ENCODE measurements at places on chromosomes 1 and 21.

- DNase-seq = no peak
These were observed 1.6 kb downstream of the GNPAT start for GRCh38 chr1:231242516-231243198.

DNA sequence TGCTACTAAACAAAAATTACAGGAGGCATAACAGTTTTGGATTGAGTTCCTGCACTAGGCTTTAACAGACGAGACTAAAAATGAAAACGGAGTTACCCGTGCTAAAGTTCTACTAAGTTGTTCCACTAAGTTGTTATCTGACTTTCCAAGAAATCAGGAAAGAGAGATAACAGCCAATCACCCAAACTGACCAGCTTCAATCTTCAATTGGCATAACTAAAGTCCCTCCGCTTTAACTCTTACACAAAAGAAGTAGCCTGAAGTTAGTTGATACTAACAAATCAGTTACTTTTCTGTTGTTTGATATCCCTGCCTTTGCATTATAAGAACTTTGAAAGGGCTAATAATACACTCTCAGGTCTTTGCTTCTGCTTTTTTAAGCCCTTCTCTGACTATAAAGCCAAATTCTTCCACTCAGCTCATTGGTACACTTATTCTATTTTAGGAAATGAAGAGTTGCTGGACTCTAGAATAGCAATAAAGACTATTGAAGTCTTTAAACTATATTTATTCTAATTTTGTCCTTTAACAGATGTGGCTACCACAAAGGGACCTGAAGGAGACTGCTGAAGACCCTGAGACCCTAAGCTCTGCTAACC lies 61.3 kb downstream of the TESK2 start:
- DNase-seq = no peak

GRCh38 chr1:68202239-68202832 lies 30.0 kb downstream of the WLS start:
- DNase-seq = no peak

DNA sequence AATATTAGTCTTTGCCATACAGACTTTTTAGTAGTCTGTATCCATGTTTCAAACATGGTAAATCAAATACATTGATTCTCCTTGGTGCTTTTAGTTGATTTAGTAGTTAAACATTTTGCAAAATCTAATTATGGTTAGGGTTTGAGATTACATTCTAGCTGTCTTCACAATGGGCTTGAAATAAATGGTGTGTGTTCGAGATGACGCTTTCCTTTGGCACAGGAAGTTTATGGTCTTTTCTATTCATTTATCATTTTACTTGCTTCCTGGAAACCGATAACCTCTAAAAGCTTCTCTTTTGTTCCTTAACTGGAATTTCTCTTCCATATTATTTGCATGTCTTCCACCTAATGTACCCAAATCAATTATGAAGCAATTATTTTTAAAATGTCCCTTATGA lies 38.4 kb downstream of the ZP4 start:
- no peak for DNase-seq

DNA sequence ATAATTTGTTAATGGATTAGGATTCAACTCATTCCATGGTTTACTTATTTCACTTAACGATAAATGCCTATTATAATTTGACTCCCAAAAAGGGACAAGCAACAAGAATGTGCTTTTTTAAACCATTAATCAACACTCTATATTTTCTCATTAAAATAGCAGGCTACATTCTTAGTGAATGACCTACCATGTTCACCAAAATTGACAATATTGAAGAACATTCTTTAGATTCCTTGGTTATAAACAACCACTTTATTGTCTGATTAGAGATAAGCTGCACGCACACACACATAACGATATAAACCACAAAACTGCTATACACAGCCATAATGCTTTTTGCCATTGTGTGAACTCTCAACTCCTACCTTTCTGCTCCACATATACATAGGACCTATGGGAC lies 75.4 kb upstream of the LRRC7 start:
- DNase-seq = no peak

GRCh38 chr1:152926091-152926490 lies 17.7 kb downstream of the IVL start:
- no peak for DNase-seq

GRCh38 chr1:115649964-115650363 lies 8.2 kb downstream of the VANGL1 start:
- no peak for DNase-seq

GRCh38 chr1:230465691-230466090 lies 39.6 kb upstream of the PGBD5 start:
- no peak for DNase-seq

GRCh38 chr1:230084408-230085177 lies 17.6 kb downstream of the GALNT2 start:
- DNase-seq = no peak

DNA sequence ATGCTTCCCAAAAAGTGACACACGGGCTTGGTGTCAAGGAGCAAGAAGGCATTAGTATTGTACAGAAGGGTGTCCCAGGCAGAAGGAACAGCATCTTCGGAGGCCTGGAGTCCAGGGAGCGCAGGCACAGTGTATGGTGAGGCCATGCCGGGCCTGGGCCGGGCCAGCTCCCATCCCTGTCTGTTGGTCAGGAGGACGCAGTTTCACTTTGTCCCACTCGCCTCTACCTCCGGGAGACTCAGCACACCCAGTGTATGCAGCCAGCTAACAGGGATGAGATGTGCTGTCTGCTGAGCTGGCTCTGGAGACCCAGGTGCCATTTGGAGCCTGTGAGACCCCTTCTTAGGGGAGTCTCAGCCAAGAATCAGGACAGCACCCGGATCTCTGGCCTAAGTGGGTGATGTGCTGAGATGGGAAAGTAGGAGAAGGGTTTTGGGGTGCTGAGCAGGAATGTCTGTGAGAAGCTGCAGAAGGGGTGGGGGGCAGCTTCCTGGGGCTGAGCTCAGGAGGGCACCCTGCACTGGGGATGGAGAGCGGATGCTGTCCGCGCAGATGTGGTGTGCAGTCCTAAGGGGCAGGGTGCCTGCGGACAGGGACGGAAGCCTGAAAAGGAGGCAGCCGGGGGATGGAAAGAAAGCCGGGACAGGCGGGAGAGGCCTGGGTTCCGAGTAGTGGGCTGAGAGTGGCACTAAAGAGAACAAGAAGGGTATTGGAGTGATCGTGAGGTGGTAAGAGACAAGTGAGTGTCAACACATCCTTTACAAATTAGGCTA lies 25.7 kb downstream of the DMRTB1 start:
- DNase-seq = no peak

- no peak for DNase-seq
These were observed 9.5 kb downstream of the RSPH1 start for GRCh38 chr21:42486531-42486930.

GRCh38 chr1:4617506-4617905 lies 36.9 kb upstream of the AJAP1 start:
- DNase-seq = no peak

- no peak for DNase-seq
These were observed 66.1 kb downstream of the CYYR1 start for GRCh38 chr21:26506956-26507355.

DNA sequence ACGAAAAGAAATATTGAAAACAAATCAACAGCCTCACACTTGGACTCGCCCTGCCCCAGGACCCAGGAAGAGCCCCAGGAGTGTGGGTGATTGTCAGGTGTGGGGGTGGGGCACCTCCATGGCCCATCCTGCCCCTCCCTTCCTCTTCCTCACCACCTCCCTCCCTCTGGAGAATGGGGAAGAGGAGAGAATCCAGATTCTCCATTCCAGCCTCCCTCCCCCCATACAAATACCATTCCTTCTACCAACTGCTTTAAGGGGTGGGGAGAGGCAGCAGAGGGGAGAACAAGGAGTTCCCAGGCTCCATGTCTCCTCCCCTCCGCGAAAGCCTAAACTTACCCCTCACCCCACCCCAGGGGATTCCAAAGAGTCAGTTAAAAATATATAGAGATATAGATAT lies 36.7 kb downstream of the MEF2D start:
- DNase-seq = no peak
